ENCODE measurements at places on chromosomes 3 and 15. TPM values are rescaled to one million over a fixed set of nuclear protein-coding genes. Genes with fewer than 3 reads are reported as not detected.

ANKRD34C gene
- polyA plus RNA-seq = not detected

CCDC13 gene
- polyA plus RNA-seq = 0.53 TPM

- DNase-seq = no peak
These were observed 296.1 kb downstream of the RPLP1 start for GRCh38 chr15:69748576-69749185.

NME9 gene
- polyA plus RNA-seq = not detected

DNA sequence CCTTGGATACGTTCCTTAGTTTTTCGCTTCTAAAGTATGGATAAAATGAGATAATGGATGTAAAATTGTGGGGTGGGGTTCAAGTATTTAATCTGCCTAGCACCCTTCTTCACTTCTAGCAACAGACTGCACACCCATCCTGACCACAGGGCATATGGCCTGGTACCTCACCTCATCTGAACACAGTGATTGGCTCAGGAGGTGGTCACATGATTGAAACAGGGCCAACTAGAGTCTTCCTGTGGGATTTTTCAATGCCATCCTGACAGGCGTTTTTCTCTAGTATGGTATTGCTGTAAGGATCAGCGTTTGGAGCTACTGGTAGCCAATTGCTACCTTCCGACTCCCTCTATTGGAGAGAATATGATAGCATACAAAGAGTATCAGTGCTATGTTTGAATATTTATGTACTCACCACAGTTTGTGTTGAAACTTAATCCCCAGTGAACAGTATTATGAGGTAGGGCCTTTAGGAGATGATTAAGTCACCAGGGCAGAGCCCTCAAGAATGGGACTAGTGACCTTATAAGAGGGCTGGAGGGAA, 172.2 kb downstream of the PPM1L start:
- DNase-seq = no peak

SHC4 gene
- polyA plus RNA-seq = 1.5 TPM

CFAP92 gene
- polyA plus RNA-seq = 0.17 TPM

CHRD gene
- 3.9 TPM for polyA plus RNA-seq

- DNase-seq = no peak
These were observed 27.0 kb upstream of the MITF start for GRCh38 chr3:69712269-69712668.

GRCh38 chr3:64138046-64138445, 87.2 kb downstream of the PRICKLE2 start:
- no peak for DNase-seq

ZNF662 gene
- 3.2 TPM for polyA plus RNA-seq

DNA sequence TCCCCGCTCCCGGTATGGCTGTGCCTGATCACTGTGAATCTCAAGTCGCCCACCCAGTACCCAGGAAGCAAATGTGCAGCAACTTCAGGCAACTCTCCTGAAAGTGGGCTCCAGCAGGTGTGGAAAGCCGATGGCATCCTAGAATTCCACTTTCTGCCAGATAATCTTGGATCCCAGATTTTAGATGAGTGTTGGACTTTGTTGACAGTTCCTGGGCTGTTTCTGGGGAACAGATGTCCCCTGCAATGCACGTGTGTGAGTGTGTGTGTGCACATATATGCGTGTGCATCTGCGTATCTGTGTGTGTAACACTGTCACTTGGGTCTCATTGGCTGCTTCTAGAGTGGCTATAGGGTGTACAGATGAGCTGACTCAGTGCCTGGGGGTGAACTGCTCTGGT, 59.0 kb downstream of the FEM1B start:
- DNase-seq = no peak

Data from heart left ventricle (tissue), 16 donors.